ENCODE measurements at places on chromosomes 7 and 10.

- no peak for DNase-seq
Measured at GRCh38 chr10:71239946-71240795, 27.8 kb downstream of the UNC5B start.

GRCh38 chr7:44043902-44044301 is 600 bp upstream of the DBNL start:
- DNase-seq = no peak

- DNase-seq = no peak
Measured at GRCh38 chr7:127905491-127906330, 125.5 kb downstream of the LRRC4 start.

GRCh38 chr7:22611758-22612079 is 111.7 kb upstream of the STEAP1B start:
- no peak for DNase-seq

DNA sequence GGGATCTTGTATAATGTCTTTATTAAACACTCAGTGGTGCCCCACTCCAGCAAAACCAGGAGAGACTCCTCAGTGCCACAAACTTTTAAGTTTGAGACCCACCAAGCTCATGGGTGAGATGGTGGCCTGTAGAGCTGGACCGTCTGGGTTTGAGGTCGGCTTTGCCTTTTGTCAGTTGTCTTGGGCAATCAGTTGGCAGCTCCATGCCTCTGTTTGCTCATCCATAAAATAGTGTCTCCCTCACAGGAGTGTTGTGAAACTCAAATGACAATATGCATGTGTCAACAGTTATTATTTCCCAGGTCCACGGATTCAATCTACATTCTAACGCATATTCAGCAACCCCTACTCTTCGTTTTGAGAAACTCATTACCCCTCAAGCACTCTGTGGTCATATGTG is 367.8 kb upstream of the C7orf33 start:
- no peak for DNase-seq

DNA sequence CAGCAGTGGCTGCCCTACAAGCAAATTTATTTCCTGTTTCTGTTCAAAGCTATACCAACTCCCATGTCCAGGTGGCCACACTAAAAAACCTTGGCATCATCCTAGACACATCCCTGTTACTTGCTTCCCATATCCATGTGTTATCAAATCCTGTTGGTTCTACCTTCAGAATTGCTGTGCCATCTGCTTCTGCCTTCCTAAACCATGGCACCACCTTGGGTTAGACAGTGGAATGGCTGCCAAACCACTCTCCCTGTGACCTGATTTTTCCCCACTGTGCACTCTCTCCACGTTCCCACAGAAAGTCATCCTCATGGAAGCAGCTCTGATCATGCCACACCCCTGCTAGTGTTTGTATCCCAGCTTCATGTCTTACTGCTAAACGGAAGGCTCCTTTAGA is 697.6 kb upstream of the GALNT17 start:
- no peak for DNase-seq

DNA sequence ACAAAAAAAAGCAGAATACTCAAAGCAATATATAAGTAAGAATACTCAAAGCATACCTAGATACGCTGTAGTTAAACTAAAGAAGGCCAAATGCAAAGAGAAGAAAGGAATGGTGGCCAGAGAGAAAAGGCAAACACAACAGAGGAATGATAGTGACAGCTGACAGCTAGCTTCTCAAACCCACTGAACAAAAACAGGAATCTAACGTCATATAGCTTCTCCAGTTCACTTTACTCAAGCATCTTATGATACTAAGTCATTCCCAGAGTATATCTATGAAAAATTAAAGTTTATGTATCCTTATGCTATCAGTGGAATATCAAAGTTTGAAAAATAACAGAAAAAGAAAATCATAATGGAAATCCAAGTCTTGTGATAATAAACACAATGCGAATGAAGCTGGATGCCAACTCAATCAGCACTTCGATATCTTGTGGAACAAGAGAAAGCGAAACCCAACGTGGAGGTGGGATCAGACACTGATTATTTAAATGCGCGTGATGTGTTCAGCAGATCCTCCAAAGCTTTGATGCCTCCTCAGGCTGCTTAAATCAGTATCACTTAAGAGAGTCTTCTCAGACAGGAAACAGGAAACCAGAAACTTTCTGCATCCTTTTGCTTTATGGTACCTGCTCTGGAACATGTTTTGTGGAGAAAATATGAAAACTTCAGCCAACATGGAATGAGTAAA is 102.8 kb downstream of the PIP4K2A start:
- no peak for DNase-seq

GRCh38 chr10:93277360-93277759 is 203.7 kb downstream of the CYP26A1 start:
- DNase-seq = no peak

GRCh38 chr7:142697270-142697669 is 52.0 kb upstream of the PRSS1 start:
- no peak for DNase-seq

DNA sequence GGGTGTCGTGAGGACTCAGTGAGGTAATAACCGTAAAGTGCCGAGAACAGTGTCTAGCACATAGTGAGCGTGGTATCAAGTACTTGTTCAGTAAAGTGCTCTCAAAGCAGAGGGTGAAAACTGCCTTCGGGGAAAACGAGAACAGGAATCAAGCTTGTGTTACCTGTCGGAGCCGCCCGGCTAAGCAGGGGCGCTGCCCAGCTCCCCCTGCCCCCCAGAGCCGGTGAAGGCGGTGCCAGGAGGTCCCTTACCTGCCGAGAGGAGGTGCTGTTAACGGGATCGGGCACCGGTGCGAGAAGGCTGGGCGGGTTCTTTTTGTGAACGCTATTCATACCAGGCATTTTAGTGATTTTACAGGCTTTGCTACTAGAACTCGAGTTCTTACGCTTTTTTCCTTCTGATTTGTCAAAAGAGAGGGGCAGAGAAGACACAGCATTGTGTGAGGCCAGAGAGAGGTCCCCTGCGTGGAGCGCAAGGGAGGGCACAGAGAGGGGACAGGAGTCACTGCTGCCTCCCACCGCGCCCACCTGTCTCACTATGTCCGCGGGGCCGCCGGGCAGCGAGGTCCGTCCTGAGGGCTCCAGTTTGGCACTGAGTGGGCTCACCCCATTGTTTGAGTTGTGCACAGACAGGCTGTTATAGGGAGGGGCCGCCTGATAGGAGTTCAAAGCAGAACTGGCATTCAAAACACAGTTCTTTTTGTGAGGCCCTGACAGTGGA is 32.5 kb upstream of the EFCAB10 start:
- DNase-seq = no peak

DNA sequence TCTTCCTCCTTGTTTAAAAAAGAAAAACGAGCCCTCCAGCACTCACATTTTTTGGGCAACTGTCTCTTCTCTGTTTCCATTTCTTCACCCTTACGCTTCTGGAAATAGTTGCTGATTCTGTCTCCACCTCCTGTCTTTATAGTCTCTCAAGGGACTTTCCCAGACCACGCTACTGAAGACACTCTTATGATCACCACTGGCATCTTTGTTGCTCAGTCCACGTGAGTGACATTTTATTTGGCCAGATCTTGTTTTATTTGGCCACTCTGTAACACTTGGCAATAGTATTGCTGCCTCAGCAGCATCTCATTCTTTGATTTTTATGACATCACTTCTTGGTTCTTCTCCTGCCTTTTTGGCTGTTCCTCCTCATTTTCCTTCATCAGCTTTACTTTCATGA is 21.6 kb upstream of the NME8 start:
- no peak for DNase-seq

DNA sequence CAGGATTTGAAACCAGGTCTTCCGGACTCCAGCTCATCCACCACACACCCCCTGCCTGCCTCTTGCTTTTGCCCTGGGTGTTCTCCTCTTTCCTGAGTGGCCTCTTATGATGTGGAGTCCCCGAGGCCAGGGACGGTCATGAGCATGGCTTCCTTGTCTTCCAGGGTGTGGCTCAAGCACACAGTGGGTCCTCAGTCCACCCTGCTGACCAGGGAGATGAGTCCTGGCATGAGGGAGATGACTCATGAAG is 32.8 kb downstream of the DNAJB12 start:
- DNase-seq = no peak

- no peak for DNase-seq
Measured at GRCh38 chr10:3231951-3232730, 59.6 kb upstream of the PITRM1 start.

DNA sequence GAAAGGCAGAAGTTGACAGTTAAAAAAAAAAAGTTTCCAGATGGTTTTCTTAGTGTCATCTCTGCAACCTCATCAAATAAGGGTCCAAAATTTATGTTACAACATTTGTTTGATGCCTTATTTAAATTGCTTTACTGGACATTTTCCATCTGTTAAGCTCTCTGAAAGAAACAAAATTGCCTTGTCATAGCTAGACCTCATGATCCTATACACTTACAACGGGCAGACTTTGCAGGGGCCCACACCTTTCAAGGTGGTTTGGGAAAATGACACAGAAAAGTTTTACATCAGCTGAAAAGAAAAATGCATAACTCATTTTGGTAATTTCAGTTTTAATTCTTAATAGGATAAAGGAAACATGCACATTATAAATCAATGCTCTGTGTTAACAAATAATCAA is 1.4 kb upstream of the TES start:
- DNase-seq = no peak

DNA sequence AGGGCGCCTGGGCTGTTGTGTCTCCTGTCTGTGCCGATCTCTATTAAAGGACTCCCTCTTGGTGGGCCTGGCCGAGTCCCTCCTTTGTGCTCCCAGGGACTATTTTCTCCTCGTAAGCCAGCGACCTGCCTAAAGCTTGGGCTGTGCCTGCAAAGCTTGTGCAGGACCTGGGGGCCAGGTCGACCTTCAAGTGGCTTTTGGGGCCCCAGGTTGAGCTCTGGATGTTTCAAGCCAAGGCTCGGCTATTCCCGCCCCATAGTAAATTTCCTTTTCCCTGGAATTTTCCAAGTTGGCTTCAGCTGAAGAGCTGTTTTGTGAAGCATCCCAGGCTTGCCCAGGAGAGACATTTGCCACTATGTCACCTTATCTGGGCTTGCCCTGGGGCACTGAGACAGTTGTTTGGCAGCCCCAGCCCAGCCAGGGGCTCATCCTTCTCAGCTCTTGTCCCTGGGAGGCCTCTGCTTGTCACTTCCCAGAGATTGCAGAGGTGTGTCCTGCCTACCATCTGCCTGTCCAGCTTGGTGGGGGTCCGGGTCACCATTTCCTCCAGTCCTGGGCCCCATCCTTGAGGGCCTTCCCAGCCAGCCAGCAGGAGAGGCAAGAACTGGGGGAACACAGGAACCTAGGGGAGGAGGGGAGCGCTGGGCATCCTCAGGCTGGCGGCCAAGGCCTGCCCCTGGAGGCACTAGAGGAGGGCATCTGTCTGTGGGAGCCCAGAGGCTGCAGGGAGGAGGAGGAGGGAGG is 20.2 kb downstream of the ZMIZ2 start:
- no peak for DNase-seq

- DNase-seq = no peak
Measured at GRCh38 chr7:137480401-137480800, 136.9 kb upstream of the PTN start.

DNA sequence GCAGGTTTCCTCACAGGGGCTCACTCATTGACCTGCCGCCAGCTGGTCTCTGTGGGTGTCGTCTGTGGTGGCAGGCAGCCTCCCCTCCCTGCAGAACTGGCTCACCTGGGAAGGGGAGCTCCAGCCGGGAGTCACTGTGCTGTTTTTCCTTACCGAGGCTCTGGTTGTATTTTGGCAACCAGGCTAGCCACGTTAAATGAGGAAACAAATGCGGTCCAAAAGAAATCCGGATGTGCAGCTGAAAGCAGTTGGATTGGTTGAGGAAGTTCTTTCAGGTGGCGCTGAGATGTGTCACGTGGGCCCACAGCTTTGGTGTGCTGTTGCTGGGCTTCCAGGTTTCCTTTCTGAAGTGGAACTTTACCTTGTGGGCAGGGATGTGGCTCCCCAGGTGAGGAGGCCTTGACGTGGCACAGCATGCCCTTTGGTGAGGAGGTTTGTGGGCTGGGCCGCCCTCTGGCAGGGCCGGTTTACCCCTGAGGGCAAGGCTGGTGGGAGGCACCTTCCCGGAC is 14.2 kb downstream of the MTURN start:
- no peak for DNase-seq

- DNase-seq = peak; percentile 67
Measured at GRCh38 chr10:124153023-124153826, 59.8 kb upstream of the CHST15 start.

GRCh38 chr10:30442019-30442606 is 8.1 kb downstream of the MAP3K8 start:
- DNase-seq = no peak

- DNase-seq = no peak
Measured at GRCh38 chr10:80713398-80713928, 175.8 kb downstream of the SH2D4B start.

DNA sequence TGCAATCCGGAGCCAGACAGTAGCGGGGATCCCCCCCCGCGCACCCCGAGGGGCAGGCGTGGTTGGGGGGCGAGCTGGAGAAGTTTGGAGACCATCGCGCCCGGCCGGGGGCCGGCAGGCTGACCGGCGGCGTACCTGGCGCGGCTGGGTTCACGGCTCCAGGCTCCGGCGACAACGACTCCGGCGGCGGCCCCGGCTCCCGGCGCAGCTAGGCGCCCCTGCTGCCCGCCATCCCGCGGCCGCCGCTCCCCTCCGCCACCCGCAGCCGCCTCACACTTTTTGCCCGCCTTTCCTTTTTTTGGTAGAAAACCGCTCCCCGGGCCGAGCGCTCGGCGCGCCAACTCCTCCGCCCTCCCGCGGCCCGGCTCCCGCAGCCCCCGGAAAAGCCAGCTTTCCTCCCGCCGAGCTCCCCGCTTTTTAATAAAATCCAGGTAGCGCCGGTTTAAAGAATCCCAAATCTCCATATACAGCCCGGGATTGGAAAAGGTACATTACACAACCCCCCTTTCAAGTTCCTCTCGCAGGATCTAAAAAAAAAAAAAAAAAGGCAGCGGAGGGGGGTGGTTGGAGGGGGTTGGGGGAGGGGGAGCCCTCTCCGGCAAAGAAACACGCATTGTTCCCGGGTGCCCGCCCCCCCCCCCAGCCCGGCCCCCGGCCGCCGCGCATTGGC is at the start of gene TNRC18:
Gene TNRC18 (minus strand): TSS at position 529 of the 670 bp plus-strand sequence. CDS start 2,588 bp downstream, outside the sequence.
- peak; percentile 67 for DNase-seq

- no peak for DNase-seq
Measured at GRCh38 chr10:63236113-63236935, 103.2 kb downstream of the NRBF2 start.

DNA sequence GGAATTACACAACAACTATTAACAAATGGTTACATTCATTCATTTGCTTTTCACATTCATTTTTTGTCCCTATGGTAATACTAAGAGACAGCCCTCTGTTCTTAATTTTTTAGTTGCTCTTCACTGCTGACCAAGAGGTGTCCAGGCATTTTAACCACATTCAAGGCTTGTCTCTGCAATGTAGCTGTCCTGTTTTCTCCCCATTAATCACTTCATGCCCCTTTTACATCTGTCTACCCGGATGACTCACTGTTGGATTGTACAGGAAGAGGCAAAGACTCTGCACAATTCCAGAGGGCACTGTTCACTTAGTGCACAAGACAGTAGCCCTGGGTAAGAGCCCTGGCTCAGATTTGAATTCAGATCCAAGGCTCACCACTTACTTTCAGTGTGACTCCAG is 168.5 kb downstream of the NOC3L start:
- DNase-seq = no peak

DNA sequence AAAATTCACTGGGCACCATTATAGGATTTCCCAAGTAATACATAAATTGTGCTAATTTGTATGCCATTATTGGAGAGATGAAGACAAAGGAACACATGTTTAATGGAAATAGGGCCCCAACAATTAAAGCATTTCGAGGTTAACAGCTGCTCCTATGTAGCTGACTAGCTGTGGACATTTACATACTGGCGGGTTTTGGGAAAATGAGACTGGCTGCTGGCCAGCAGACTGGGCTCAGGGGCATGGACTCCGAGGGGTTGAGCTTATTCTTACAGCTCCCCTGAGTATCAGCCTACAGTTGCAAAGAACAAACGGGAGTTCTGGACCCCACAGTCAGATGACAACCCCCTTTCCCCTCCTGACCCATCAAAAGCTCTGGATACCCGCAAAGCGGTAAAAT is 91.9 kb upstream of the MYO3A start:
- DNase-seq = no peak
